Cerebellum (tissue), 4 donors: ENCODE measurements at places on chromosomes 1 and 21.

DNA sequence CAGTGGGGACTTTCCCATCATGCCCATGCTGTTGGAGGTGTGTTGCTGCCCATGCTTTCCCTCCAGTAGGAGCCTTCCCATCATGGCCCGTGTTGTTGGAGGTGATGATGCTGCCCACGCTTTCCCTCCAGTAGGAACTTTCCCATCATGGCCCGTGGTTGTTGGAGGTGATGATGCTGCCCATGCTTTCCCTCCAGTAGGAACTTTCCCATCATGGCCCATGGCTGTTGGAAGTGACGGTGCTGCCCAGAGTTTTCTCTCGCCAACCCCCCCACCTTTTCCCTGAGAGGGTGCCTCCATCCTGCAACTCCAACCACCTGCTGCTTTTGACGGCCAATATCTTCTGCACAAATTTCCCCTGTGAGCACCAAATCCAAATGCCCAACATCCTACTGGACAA lies 205.7 kb downstream of the TOMM20 start:
- no peak for DNase-seq

GRCh38 chr1:153746174-153746573 lies 18.3 kb downstream of the INTS3 start:
- DNase-seq = peak; percentile 20

- DNase-seq = no peak
These were observed 25.1 kb upstream of the RUNX3 start for GRCh38 chr1:24955161-24955560.

GRCh38 chr1:30735668-30736498 lies 12.5 kb upstream of the MATN1 start:
- no peak for DNase-seq

DNA sequence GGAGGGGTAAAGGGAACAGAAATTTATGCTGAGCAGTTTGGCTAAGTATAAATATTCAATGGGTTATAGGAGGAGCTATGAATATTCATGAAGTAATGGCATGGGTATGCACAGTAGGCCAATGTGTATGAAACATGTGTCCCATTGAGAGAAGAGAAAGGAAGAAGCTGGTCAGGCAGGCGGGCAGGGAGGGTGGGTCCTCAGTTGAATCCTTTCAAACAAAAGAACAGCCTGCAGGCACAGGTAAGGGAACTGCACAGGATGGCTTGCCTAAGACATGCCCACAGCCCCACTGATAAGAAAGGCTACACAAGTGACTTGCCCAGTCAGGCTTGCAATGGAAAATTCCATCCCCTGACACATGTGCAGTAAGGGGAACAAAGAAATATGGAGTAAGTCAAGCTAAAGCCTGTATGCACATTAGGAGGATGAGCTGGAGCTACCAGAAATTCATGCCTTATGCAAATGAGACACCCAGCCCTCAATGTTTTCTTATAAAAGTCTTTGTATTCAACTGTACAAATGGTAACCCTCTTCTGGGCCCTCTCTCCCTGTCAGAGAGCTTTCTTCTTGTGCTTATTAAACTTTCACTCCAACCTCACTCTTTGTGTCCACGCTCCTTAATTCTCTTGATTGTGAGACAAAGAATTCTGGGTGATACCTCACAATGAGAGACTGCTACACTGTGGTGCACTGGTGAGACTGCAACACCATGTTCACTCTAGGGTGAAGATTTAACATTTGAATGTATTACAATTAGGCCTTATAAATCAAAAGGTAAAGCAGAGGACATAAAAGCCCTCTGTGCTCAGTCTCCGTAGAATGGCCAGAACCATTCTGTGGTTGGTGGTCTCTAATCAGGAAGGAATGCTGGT lies 96.5 kb downstream of the ATP1B1 start:
- no peak for DNase-seq

DNA sequence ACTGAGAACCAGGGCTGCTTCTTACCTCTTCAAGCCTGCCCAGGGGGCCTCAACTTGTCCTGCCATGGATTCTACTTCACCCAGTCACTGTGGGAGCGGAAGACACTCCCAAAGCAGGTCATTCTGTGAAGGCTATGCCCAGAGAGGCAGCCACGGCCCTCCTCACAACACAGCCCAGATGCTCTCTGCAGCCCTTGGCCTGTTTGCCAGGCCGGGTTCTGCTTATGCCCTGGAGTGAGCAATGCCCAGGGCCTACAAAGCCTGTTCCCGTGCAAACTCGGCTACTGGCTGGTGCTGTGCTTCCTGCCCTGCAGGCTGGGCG lies 33.8 kb upstream of the SLC30A1 start:
- DNase-seq = no peak

- DNase-seq = no peak
These were observed 84.6 kb downstream of the MAN1C1 start for GRCh38 chr1:25701030-25701785.

DNA sequence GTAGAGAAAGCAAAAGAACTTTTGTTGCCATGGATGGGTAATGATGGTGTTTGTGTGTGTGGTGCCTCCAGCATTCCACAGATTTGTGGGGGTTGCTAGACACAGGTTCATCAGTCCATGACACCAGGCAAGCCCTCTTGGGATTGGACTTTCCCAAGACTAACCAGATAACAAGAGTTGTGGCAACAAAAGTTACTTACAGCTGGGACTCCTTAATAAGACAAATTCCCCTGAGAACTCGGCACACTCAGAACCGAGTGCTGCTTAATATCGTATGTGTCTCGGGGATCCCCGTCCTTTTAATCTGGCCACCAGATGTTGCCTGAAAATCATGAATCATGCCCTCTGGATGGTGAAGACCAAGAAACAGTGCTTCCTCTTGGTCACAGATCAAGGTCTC lies 193.3 kb downstream of the AJAP1 start:
- no peak for DNase-seq

- DNase-seq = no peak
These were observed 3.4 kb downstream of the ABCG1 start for GRCh38 chr21:42222386-42222785.

DNA sequence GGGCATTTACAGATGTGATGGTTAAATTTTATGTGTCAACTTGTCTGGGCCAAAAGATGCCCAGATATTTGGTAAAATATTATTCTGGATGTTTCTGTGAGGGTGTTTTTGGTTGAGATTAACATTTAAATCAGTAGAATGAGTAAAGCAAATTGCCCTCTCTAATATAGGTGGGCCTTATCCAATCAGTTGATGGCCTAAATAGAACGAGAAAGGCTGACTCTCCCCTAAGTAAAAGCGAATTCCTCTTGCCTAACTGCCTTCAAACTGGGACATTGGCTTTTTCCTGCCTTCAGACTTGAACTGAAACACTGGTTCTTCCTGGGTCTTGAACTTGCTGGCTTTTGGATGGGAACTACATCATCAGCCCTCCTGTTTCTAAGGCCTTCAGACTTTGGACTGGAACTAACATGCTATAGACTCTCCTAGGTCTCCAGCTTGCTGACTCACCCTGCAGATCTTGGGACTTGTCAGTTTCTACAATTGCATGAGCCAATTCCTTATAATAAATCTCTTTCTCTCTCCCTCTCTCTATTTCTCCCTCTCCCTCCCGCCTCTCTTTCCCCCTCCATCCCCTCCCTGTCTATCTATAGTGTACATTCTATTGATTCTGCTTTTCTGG lies 10.2 kb upstream of the NAV1 start:
- no peak for DNase-seq

DNA sequence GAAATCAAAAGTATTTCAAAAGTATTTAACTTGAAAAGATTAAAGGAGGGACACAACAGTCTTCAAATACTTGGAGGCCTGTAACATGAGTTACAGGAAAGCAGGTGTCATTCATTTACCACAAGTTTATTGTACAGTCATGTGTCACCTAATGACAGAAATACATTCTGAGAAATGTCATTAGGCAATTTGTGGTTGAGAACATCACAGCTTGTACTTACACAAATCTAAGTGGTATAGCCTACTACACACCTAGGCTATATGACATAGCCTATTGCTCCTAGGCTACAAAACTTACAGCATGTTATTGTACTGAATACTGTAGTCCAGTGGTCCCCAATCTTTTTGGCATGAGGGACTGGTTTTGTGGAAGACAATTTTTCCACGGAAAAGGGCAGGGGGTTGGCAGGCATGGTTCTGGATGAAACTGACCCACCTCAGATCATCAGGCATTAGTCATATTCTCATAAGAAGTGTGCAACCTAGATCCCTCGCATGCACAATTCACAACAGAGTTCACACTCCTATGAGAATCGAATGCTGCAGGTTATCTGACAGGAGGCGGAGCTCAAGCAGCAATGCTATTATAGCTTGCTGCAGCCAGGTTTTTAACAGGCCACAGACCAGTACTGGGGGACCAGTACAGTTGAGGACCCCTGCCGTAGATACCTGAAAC lies 25.0 kb upstream of the PHTF1 start:
- no peak for DNase-seq

- DNase-seq = no peak
These were observed 56.1 kb downstream of the ATP2B4 start for GRCh38 chr1:203682473-203683383.

- DNase-seq = no peak
These were observed at the start of gene CHI3L2 for GRCh38 chr1:111227434-111227833. TSS of gene CHI3L2 (plus strand) at chr1:111227713. CDS start at chr1:111227730, 17 bp downstream.

DNA sequence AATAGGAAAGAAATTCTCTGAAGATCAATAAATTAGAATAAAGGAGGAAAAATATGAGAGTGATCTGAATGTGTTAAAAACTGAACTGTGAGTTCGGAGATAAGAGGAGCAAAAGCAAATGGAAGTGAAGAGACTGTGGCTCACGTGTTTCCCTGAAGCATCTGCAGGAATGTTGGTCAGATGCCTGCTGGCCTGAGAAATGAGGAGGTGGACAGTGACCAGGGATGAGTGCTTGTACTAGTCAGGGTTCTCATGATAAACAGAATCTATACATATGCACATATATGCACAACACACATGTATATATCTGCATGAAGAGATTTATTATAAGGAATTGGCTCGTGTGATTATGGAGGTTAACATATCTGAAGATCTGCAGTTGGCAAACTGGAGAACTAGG lies 103.4 kb upstream of the TIAM1 start:
- no peak for DNase-seq

- no peak for DNase-seq
These were observed at the start of gene SIM2 for GRCh38 chr21:36698981-36699545. TSS of gene SIM2 (plus strand) at chr21:36699115. CDS start at chr21:36699747, 632 bp downstream.

DNA sequence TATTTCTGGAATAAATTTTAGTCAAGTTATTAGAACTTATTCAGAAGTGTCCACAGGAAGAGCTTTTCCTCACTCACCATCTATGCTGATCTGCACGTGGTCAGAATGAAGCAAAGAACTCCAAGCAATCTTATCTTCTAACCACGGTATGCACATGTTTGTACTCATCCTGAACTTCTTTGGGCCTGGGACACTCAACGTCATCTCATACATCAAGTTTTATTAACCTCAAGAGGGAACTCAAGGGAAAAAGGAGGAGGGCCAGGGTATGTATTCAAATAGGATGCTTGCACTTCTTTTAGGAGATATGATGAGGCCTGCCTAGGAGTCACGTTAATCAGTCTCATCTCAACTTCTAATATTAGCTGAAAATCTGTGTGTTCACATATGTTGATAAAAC lies 142.5 kb downstream of the C1orf94 start:
- DNase-seq = no peak

GRCh38 chr1:165960136-165960535 lies 132.7 kb downstream of the UCK2 start:
- DNase-seq = no peak

GRCh38 chr1:14806772-14807171 lies 208.3 kb downstream of the KAZN start:
- DNase-seq = no peak

- no peak for DNase-seq
These were observed 122.0 kb upstream of the ADGRL2 start for GRCh38 chr1:81678779-81679178.

DNA sequence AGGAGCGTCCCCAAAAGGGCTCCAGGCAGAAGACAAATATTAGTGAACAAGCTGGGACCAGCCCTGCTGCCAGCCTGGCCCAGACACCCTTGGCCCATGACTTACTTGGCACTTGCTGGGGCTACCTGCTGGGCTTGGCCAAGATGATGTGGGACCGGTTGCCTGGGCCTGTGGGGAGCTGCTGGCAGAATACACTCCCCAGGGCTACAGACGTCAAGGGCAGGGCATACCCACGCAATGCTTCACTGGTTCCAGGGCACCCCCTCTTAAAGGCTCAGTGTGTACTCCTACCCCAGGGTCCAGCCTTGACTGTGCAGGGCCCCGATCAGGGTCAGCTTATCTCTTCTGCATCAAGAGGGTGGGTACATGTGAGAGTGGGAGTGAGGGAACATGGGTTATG lies 106.5 kb upstream of the SLC2A1 start:
- peak; percentile 55 for DNase-seq

DNA sequence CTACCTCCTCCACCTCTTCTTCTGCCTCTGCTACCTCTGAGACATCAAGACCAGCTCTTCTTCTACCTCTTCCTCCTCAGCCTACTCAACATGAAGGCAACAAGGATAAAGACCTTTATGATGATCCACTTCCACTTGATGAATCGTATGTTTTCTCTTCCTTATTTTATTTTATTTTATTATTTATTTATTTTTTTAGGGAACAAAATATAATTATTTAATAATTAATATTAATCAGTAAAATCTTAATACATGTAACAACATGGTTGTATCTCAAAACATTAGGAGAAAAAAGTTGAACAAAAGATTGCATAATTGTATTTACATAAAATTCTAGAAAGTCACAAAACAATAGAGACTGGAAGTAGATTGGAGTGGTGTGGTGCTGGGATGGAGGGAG lies 13.1 kb upstream of the HRNR start:
- DNase-seq = no peak

DNA sequence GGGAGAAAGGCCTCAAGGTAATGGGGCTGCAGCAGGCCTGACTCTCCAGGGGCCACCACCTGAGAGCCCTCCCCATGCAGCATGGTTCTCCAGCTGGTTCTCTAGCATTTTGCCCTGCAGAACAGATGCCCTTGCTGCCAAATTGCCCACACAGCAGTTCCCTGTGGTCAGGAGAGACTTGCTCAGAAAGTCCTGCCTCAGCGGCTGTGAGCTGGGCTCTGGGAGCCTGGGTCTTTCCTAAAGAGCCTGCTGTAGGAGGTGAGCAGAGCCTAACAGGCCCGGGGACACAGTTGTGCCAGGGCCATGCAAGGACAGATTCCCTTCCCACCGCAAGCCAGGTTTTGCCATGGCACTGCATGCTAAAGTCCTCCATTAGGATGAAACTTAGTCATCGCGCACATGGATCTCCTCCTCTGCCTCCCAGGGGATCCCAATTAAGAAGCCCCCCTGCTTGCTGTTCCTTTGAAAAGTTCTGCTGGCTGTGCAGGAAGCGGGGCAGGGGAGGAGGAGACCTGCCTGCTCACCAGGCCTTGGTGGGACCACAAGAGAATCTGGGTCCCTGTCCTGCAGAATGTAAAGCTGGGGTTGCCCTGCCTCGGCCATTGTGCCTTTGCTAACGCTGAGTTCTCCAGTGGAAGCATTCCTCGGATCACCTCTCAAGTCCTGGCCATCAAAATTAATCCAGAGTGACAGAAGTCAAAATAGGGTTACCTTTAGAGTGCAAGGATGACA lies 21.4 kb downstream of the TEX35 start:
- DNase-seq = no peak

DNA sequence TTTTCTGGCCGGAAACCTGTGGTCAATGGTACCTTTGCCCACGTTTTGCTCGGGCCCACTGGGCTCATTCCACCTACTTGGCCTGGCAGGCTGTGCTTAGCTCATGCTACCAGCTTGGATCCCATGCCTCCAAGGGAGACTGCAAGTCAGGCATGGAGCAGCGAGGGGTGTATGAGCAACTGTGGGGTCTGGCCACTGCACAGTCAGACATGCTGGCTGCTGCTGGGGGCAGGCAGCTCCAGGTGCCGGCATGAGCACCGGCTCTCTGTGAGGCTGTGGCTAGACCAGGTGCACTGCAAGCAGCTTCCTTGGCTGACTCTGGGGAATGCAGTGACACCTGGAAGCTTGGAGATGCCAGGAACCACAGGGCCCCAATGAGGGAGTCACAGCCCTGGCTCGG lies 161.1 kb upstream of the DUSP10 start:
- no peak for DNase-seq

- DNase-seq = no peak
These were observed 814.5 kb upstream of the NEGR1 start for GRCh38 chr1:73096841-73097240.
